ENCODE measurements at places on chromosomes 11 and 22. TPM values are rescaled to one million over a fixed set of nuclear protein-coding genes. Genes with fewer than 3 reads are reported as not detected.

DNA sequence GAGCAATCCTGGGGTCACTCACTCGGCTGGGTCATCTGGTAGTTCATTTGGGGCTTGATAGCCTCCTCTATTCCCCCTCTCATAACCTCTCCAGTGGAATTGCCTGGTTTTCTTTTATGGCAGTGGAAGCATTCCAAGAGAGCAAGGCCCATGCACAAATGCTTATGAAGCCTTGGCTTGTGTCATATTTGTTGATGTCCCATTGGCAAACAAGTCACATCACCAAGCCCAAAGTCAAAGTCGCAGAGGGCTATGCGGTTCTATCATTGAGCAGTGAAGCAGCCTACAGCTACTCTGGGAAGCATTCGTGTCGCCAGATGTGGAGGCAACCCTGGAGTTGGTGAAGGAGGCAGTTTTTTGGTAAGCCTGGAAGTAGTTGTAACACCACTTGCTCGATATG lies 12.3 kb downstream of the KCTD14 start:
- DNase-seq, result no peak

DNA sequence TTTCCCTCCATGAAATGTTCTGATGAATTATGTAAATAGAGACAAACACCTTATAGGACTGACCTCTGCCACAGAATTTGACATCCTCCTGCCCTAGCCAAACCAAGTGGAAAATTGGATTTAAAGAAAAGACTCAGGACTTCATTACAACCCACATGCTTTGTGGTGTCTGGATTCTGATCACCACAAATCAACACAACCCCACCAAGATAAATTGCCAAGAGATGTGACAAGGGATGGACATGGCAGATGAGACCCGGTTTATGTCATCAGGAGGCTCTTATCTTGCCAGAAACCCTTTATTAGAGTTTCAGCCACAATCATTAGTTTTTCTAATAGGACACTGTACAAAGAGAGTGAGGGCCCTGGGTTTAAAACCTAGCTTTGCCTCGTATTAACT lies 57.9 kb upstream of the SLC6A5 start:
- no peak for DNase-seq

- no peak for DNase-seq
Measured at GRCh38 chr11:81339521-81339920, 1394.1 kb downstream of the FAM181B start.

DNA sequence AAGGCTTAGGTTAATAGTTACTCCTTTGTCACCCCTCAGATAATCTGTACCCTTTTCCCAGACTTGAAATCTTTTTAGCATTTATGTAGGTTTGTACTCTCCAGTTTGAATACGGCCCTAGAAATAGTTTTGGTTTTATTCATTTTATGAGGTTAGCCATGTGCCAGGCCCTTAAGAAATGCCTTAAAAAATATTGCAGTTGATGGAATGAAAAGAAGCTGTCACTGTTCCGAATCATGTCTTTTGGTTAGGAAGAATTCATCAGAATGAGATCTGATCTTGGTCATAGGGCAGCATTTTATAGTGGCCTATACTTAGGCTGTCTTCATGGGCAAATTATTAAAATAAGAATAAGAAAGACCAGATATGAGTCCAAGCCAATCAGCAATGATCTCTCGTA lies 14.8 kb upstream of the PRSS23 start:
- DNase-seq, result no peak

- no peak for DNase-seq
Measured at GRCh38 chr22:42389143-42389542, 43.1 kb downstream of the NFAM1 start.

- DNase-seq, result no peak
Measured at GRCh38 chr22:20571531-20572007, 64.2 kb downstream of the MED15 start.

- no peak for DNase-seq
Measured at GRCh38 chr11:15202626-15203025, 87.9 kb downstream of the INSC start.

GRCh38 chr11:90919332-90919731 lies 696.5 kb upstream of the CHORDC1 start:
- DNase-seq, result no peak

GRCh38 chr11:111911563-111912401 lies at the start of gene CRYAB:
Gene CRYAB (minus strand): TSS chr11:111911770. CDS start chr11:111911724, 46 bp downstream.
- peak; percentile 86 for DNase-seq

DNA sequence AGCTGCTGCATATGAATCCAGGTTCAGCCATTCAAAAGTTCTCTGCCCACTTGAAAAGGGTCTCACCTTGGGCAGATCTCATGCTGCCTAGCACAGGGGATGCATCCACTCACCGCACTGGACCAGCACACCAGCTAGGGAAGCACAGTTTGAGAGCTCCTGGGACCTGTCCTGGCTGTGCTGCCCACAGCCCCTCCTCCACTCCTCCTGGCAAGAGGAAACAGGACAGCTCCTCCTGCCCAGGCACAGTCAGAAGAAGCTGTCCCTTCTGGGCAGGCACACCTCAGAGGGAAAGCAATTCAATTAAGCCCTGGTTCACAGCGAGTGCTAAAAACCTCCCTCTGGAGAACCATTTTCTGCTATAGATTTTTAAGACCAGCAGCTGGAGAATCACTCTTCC lies 146.7 kb downstream of the ST3GAL4 start:
- no peak for DNase-seq

GRCh38 chr11:34905666-34906065 lies 10.5 kb downstream of the APIP start:
- DNase-seq, result no peak

- no peak for DNase-seq
Measured at GRCh38 chr22:34395370-34395769, 475.1 kb upstream of the LARGE1 start.

DNA sequence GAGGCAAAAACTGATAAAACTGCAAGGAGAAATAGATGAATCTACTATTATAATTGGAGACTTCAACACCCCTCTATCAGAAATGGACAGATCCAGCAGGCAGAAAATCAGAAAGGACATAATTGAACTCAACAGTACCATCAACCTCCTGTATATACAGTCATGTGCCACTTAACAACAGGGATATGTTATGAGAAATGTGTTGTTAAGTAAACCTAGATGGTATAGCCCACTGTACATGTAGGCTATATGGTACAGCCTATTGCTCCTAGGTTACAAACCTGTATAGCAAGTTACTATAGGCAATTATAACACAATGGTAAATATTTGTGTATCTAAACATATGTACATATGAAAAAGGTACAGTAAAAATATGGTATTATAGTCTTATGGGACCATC lies 66.8 kb upstream of the PHF21A start:
- DNase-seq, result no peak

DNA sequence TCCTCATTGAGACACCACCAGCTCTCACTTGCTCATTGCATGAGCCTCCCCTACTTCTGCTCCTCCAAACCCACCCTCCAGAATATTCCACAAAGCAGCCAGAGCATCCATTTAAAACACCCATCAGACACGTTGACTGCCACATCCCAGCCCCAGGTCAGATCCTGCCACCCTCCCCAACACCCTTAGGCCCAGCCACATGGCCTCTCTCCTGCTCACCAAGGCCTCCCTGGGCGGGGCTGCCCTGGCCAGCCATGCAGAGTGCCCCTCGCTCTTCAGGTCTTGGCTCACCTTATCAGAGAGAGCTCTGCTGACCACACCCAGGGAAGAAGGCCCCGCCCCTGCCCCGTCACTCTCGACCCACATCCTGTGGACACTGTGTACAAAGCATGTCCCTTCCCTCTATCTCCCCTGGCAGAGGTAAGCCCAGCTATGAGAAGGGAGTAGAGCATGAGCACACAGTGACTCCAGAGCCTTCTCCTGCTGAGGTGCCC lies 106.8 kb downstream of the MICAL3 start:
- DNase-seq, result no peak

SPDYC gene
- not detected for polyA plus RNA-seq

YAP1 gene
- polyA plus RNA-seq, result 152 TPM

ZNF70 gene
- 6.4 TPM for polyA plus RNA-seq

HBG2 gene
- not detected for polyA plus RNA-seq

CARD16 gene
- 27.1 TPM for polyA plus RNA-seq

APOL5 gene
- polyA plus RNA-seq, result not detected

SLC22A24 gene
- polyA plus RNA-seq, result not detected

SLC22A6 gene
- polyA plus RNA-seq, result not detected

OR52I1 gene
- polyA plus RNA-seq, result not detected

Measured in ovary (tissue), 10 donors.